Osteoblast (primary cell): ENCODE measurements at places on chromosomes 6 and 20. TPM values are rescaled to one million over a fixed set of nuclear protein-coding genes. Genes with fewer than 3 reads are reported as not detected.

- DNase-seq, result peak; percentile 79
These were observed 43.4 kb upstream of the SUPT3H start for GRCh38 chr6:45420909-45421708.

DNA sequence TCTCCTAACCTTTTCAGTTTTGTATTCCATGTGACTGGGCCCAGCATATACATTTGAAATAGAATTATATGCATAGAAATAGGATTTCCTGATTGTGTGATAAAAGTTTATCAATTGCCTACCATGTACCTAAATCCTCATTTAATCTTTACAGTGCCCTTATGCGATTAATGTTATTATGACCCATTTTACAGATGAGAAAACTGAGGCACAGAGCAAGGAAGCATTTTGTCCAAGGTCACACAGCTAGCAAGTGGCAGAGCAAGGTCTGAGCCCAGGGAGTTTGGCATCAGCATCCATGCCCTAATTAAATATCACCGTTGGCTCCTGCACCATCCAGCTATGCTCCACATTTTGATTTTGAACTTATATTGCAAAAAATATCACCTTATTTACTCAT is 28.2 kb upstream of the PAX1 start:
- no peak for DNase-seq

DNA sequence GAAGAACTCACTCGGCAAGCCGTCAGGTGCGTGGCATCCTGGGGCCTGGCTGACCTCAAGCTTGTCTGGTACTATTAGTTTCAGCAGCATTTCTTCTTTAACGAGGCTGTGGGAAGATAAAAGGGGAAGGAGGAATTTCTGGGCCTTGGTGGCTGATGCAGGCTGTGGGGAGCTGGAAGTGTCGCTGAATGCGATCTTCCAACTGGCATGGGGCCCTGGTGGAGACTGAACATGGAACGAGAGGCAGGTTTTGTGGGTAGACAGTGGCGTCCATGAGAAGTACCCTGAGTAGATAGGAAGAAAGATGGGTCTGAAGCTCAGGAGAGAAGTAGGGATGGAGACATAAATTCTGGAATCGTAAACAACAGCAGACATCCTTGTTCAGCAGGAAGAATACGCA is 23.9 kb downstream of the ERMARD start:
- DNase-seq, result no peak

OR12D3 gene
- not detected in 2 replicates for total RNA-seq

DNA sequence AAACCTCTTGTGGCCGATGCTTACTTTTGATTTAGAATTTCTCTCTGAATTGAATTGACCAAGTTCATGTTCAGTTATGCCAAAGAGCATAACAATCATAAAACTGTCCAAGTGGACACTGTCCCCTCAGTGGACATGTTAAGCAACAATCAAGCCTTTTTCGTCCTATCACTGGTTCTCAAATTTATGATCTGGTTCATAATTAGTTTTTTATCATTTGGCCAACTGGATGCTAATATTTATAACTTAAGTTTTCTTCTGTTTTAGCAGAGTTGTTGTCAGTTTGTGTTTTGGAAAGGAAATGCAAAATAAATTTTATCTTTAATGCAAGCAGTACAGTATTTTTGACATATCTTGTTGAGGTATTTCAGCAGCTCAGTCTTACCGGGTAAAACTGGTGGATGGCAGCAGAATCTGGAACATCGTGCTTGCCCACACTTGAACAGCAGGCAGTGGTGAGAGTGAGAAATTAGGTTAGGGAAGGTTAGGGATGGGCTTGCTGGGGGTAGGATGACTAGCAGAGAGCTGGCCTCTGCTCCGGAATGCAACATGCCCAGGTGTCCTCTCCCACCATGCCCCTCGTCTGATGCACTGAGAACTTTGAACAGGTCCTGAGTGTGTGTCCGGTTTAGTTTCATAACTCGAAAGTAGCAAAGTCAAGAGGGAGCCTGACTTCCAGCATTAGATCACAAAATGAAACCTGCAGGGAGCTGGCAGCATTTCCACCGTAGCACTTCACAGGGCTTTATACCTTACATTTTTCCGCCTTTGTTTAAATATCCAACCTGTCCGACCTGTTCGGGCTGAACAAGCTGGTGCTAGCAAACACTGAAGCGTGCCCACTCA is 93.1 kb downstream of the RREB1 start:
- DNase-seq, result no peak

FAXC gene
- 0.88 and 1.1 TPM in 2 replicates for total RNA-seq

DNA sequence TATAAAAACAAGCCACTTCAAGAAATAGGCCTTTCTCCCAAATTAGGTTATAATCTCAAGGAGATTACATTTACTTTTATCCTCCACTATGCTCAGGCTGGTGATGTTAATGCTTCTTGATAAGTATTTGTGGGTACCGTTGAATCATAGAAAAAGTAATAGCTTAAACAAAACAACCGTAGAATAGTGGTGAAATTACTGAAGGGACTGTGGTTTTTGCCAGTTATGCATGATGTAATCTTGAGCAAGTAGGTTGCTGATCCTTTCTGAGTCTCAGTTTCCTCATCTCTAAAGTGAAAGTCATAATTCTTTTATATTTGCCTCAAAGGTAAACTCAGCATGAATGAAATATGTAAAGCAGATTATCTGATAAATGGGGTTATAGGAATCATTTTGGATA is 187.3 kb upstream of the JAG1 start:
- no peak for DNase-seq

- no peak for DNase-seq
These were observed 84.7 kb upstream of the RNF24 start for GRCh38 chr20:4099905-4100675.

GRCh38 chr6:5334341-5334740 is 73.0 kb downstream of the FARS2 start:
- DNase-seq, result no peak

SNX21 gene
- total RNA-seq, result 69.0 and 101 TPM in 2 replicates

- peak; percentile 96 for DNase-seq
These were observed 29.6 kb downstream of the RAMACL start for GRCh38 chr6:166556863-166557322.

DNA sequence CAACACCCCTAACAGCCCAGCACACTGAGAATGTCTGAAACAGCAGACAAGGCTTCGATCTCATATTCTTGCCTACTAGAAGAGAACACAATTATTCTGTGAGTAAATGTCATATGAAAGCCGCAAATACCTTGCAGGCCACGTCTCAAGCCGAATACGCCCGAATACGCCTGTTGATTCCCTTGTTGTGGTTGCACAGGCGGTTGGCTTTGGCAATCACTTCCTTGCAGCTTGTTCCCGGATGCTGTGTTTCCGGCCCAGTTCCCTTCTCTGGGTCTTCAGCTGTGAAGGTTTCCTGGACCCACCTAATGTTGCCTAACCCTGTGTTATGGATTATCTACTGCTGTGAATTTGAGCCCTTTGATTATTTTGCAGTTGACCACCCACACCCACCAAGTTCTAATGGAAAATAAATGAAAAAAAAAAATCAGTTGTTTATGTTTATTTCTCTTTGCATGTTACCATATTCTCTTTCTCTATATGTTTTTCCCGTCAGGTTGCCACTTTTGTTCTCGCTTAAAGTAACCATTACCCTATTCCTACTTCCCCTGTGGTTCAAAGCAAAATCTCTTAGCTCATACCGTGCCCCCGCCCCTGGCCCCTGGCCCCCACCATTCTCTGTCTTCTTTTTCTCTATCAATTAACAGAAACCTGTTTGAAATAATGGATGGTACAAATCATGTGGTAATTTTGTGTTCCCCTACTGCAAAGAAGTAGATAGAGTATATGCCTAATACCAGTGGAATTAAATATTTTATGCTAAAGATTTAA is 172.4 kb downstream of the ADGB start:
- no peak for DNase-seq

- no peak for DNase-seq
These were observed 112.3 kb upstream of the RPS6KA2 start for GRCh38 chr6:166739117-166739975.

PCMTD2 gene
- 51.0 and 59.4 TPM in 2 replicates for total RNA-seq

- DNase-seq, result no peak
These were observed 440.1 kb downstream of the PREX1 start for GRCh38 chr20:48387675-48388074.

DNA sequence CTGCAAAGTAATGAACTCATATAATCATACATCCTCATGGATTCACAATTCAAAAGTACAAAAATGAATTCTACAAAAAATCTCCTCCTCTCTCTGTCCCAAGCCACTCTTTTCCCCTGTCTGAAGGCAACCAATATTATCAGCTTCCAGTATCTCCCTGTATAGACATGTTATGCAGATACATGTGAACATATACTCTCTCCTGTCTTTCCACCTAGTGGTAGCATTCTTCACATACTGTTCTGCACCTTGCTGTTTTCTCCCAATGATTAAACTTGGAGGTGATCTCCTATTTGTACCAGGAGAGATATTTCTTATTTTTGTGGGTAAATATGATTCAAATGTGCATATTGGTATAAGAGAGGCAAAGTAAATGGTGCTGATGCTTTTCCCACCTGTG is 416.4 kb downstream of the EPM2A start:
- DNase-seq, result no peak

WFDC12 gene
- total RNA-seq, result not detected in 2 replicates

SLC17A2 gene
- total RNA-seq, result not detected in 2 replicates

STX11 gene
- 0.29 and 0.36 TPM in 2 replicates for total RNA-seq

SLC35D3 gene
- not detected in 2 replicates for total RNA-seq
